ENCODE measurements at places on chromosomes 5 and 9.

- no peak for DNase-seq
Measured at GRCh38 chr5:163458778-163459385, 1.0 kb downstream of the NUDCD2 start.

DNA sequence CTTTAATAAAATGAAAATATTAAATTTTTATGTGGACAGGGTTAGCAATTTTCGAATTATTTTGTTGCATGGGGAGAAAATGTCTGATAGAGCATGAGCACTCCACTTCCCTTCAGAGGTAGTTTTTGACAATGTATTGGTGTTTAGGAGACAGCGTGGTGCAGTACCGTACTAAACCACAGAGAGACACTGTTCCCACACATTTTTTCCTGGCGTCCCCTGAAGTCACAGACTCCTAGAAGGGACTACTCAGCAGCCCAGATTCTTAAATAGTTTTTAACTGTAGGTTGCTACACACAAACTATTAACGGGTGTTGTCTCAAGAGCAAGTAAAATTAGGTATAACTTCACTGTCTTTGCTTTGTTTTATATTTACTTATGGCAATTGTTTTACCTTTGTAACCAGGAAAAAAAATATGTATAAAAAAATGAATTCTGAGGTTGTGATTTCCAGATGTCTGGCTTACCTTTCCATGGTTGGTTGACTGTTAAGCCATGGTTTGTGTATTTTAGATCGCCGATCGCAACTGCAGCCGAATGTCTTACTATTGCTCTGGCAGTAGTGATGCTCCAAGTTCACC is 171.2 kb downstream of the DOCK8 start:
- no peak for DNase-seq

DNA sequence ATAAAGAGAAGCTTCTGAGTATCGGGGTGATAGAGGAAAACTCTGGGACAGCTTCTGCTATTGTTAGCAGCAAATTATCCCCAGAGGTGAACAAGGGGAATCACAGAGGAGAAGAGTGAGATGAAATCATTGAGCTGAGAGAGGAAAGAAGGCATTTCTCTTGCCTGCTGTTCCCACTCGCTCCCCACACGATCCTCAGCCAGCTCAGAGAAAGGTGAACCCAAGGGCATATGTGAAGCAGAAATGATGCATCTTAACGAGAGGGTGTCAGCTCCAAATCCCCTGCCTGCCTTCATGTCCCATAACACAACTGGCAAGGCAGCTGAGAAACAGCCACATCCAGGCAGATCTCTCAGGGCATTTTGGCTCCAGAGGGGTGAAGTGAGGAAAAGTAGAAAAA is 111.6 kb downstream of the BRINP1 start:
- no peak for DNase-seq

- no peak for DNase-seq
Measured at GRCh38 chr5:67910546-67910945, 305.0 kb upstream of the PIK3R1 start.

- no peak for DNase-seq
Measured at GRCh38 chr5:89377767-89378455, 494.9 kb upstream of the MEF2C start.

GRCh38 chr9:21412107-21412506 is 3.2 kb downstream of the IFNA8 start:
- DNase-seq = no peak

GRCh38 chr5:34608859-34609648 is 47.1 kb upstream of the RAI14 start:
- no peak for DNase-seq

GRCh38 chr9:85662573-85662972 is 79.2 kb downstream of the AGTPBP1 start:
- DNase-seq = no peak

DNA sequence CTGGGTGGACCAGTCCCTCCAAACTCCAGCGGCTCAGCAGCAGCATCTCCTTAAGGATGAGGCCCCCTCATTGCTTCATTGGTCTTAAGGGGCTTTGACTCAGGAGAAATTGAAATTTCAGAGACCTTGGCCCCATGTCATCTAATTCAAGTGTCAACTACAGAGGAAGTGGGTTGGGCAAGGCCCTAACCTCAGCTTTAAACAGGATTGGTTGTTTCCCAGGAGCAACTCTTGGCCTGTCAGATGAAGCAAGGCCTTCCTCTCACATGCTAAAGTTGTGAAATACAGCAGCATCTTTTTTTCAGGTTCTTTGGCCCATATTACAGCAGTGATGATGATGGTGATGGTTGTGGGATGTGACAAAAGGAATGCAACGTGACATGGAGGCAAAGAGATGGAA is 348.3 kb downstream of the ICE1 start:
- DNase-seq = no peak

DNA sequence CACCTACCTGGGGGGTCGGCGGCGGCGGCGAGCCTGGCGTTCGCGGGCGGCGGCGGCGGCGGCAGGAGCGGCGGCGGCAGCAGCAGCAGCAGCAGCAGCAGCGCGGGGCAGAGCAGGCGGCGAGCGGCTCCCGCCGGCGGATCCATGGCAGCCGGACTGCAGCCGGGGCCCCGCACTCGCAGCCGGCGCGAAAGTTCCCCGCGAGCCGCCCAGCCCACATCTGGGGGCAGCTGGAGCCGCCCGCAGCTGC is 153 bp downstream of the ADAMTS2 start:
- no peak for DNase-seq

- no peak for DNase-seq
Measured at GRCh38 chr5:173618927-173619519, 2.6 kb upstream of the BOD1 start.

All from stimulated activated CD8-positive, alpha-beta memory T cell treated with anti-CD3 and anti-CD28 coated beads, Interleukin-2, amount 100 ng/mL, for 1 hour (primary cell).